ENCODE measurements at places on chromosomes 5 and 9.

DNA sequence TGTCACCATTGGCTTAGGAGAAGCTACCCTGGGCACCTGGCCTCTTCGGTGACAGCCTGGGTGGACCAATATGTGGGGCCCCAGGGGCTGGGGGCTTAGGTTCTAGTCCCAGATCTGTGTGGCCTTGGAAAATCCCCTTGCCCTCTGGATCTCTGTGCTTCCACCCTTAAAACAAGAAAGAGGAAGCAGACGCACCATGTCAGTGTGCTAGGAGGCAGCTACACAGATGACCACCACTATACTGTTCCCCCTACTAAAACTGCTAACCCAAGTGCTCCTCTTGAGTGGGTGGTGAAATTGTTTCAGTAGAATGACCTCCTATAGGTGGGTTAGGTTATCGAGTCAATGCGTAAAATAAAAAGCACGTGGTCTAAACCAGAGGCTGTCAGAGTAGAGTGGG is 31.0 kb downstream of the AFAP1L1 start:
- no peak for DNase-seq

DNA sequence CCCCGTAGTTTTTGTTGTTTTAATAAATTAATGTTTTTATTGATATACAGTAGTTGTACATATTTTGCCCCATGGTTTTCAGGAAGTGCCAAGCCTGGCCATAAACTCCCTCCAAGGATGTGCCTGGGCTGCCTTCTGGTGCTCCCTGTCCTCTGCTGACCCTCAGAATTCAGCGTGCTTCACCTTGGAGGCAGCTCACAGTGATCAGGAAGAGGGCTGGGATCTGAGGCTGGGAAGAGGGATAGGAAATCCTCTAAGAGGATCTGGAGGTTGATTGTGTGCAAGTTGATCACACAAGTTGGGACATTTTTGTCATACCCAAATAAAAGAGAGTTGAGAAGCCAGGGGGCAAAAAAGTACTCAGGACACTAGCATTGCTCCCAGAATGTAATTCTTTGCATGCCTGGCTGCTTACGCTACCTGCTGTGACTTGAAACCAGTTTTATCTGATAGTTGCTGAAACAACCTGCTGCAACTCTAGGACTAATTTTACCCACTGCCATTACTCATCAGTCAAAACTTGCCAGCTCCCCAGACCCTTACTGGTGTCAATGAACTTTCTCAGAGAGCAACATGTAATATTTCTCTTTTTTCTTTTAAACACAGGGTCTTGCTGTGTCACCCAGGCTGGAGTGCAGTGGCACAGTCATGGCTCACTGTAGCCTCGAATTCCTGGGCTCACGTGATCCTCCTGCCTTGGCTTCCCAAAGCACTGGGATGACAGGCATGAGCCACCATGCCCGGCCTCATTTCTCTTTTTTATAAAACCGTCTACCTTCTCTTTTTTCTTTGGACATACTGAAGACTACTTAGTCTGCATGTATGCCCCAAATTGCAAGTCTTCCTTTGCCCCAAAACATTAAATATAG is 29.0 kb downstream of the PDE6A start:
- DNase-seq = no peak

GRCh38 chr5:159518371-159518770 is 188.1 kb upstream of the IL12B start:
- DNase-seq = no peak

DNA sequence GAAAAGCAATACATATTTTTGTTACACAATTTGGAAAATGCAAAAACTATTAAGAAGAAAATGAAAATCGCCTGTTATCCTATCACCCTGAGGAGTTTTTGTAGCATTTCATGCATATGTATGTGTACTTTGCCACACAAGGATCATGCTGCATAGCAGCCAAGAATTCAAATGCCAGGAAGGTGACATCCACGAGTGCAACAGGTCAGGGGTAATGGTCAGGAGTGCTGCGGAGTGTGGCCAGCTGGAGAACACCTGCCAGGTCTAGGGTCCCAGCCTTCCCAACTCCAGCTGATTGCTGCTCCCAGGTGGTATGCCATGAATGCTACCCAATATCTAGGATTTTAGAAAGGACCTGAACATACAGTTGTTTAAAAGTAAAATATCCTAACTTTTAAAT is 617.1 kb downstream of the PRELID2 start:
- DNase-seq = no peak

DNA sequence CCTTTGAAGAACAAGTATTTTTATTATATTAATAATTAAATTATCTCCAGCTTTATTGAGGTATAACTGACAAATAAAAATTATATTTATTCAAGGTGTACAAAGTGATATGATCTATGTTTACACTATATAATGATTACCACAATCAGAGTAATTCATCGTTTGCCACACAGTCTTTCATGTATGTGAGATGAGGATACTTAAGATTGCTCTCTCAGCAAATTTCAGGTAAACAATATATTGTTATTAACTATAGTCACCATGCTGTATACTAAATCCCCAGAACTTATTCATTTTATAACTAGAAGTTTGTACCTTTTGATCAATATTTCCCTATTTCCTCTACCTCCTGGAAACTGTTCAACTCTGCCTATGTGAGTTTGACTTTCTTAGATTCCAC is 16.7 kb upstream of the CCNO start:
- DNase-seq = no peak

- DNase-seq = no peak
Observed at GRCh38 chr5:151413800-151414199, 33.6 kb upstream of the SLC36A1 start.

- DNase-seq = no peak
Observed at GRCh38 chr9:116550696-116551436, 136.2 kb upstream of the TRIM32 start.

GRCh38 chr9:134217431-134218210 is 53.3 kb upstream of the RNU6ATAC start:
- DNase-seq = no peak

DNA sequence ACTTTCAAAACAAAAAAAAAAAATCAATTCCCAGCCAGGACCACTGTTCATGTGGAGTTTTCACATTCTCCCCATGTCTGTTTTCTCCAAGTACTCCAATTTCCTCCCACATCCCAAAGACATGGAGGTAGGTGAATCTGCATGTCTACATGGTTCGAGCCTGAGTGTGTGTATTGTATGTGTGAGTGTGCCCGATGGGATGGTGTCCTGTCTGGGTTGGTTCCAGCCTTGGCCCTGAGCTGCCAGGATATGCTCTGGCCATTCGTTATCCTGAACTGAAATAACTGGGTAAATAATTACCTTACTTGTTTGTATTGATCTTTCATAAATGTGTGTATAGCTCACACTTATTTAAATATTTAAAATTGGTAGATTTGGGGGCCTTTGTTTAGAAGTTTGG is 452.3 kb upstream of the RORB start:
- no peak for DNase-seq

- no peak for DNase-seq
Observed at GRCh38 chr5:122311497-122311960, 508 bp upstream of the SNCAIP start.

DNA sequence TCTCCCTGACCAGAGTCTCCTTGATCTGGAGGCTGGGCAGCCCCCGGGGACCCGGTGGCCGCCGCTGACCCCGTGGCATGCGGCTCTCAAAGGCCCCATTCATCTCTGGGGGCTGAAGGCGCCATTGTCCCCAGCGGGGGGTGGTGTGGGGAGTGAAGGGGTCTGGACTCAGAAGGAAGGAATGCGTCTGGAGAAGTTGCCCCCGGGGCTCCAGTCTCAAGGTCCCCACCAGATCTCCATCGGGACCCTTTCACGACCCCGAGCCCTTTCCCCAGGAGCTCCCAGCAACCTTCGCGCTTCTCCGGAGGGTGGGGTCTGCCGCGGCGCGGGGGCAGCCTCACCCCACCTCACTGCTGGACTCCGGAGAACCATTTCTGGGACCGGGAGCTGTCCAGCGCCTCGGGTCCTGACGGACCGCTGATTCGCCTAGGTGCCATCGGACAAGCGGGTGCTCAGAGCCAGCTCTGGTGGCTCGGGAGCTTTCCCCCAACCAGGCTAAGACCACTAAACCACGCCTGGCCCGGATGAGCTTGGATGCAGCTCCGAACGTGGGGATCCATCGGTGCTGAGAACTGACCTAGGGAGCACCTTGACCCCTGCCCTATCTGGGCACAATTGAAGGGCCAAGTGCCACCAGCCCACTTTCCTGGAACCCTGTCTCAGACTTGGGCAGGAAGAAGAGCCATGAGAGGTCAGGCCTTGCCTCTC is 5.1 kb upstream of the PCDH1 start:
- no peak for DNase-seq

- no peak for DNase-seq
Observed at GRCh38 chr5:132465059-132465707, 25.4 kb downstream of the IRF1 start.

- DNase-seq = no peak
Observed at GRCh38 chr9:107067739-107068416, 204.9 kb downstream of the ZNF462 start.

- no peak for DNase-seq
Observed at GRCh38 chr9:82532504-82533180, 530.3 kb downstream of the RASEF start.

Data from breast epithelium (tissue), 4 donors.